CD4-positive, alpha-beta T cell treated with Interleukin-1 beta for 1 hour (primary cell): ENCODE measurements at places on chromosomes 5 and 9.

DNA sequence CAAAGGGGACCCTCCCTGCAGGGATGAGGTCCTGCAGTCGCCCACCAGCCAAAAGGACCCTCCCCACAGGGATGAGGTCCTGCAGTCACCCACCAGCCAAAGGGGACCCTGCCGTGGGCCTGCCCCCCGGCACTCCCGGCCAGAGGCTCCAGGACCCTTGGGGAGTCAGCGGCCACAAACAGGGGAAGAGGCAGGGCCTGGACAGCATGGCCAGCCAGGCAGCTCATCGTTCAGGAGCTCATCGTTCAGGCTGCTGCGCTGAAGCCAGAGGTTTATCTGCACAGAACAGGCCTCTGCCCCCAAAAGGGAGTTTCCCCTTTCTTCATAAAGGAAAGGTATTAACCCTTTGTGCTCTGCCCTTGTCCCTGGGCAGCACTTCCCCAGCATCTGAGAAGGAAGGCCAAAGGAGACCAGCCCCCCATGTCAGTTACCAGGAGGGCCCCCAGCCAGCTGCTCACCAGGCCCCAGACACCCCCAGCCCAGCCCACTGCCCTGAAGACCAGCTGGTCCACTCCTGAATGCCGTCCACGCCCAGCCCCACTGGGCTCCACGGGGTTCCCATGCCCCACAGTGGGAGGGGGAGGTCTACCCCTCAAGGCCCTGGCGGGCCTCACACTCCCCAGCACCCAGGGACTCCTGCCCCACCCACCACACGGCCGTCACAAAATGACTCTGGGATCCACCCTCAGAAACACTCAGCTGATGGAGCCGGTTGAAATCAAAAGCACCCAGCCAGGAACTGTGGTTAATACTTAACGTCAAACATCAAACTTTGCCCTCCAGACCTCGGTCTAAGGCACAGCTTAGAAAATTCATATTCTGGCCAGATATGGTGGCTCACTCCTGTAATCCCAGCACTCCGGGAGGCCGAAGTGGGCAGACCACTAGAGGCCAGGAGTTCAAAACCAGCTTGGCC lies 6.3 kb downstream of the SLC12A7 start:
- DNase-seq: peak; percentile 71

DNA sequence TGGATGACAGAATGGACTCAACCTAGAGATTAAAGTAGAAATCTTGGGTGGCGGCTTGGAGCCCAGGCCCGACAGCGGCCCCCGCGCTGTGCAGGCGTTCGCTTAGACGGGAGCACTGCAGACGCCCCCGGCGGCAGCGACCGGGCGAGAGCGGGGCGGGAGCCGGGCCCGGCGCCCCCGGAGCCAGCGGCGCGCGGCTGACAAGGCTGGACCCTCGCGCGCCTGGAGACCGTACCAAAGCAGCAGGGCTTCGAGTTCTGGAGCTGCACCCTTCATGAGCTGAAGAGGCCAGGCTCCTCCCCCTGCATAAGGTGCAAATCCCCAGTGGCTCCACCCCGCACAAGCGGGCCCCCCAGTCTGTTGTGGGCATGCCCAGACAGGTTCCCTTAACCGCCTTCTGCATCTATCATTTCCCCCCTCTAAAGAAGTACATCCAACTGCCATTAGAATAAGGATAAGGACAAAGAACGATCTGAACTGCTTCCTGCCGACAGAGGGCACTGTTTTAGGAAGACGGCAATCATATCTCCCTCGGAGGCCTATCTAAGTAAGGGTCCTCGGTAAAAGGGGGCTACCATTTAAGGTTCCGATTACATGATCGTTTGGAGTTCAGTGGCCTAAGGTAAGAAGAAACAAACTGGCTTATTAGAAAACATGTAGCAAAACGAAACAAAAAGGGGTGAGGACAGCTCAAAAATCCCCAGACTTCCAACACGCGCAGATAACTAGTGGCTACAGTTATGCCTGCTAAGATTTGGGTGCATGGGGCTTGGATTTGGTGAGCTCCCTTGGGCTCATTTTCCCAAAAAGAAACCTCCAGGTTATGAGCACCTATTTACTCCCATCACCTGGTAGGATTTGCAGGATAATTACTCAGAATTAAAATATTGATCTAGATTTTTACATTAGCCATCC lies 66.3 kb downstream of the RGMB start:
- DNase-seq: peak; percentile 7

DNA sequence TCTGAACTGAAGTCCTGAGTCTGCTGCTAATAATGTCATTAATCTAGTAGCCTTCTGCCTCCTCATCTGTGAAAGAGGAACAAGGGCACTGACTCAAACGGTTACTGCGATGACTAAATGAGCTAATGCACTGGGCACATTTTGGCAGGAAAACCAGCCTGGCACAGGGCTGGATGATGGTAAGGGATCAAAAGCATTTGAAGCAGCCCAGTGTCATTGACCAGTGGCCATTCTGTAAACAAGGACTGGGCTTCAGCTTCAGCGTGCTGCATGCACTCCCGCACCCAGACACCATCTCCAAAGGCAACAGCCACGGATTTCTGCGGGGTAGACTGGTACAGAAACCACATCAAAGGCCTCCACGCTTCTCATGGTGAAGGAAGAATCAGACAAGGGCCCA lies 8.0 kb downstream of the GCNT4 start:
- no peak for DNase-seq

GRCh38 chr5:104513121-104513602 lies 950.6 kb upstream of the NUDT12 start:
- no peak for DNase-seq

GRCh38 chr5:151923866-151924476 lies 680 bp downstream of the GLRA1 start:
- no peak for DNase-seq

- no peak for DNase-seq
Measured at GRCh38 chr5:90833753-90834152, 275.2 kb downstream of the ADGRV1 start.

DNA sequence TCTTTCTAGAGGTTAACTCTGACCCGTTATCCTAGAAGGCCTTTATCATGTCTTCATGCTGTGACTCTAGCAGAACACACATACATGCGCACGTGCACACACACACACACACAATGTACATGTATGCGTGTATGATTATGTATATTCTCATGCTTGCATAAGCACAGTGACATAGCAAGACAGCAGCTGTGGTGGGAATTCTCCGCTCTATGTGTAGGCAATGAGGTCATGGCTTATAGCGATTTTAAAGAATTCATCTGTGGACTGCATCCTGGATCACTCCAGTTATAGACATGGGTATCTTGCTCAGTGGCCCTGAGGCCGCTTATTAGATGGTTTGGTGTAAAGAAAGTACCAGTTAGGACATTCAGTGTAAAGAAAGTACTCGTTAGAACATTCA lies 106.2 kb downstream of the FBXL7 start:
- DNase-seq: no peak

DNA sequence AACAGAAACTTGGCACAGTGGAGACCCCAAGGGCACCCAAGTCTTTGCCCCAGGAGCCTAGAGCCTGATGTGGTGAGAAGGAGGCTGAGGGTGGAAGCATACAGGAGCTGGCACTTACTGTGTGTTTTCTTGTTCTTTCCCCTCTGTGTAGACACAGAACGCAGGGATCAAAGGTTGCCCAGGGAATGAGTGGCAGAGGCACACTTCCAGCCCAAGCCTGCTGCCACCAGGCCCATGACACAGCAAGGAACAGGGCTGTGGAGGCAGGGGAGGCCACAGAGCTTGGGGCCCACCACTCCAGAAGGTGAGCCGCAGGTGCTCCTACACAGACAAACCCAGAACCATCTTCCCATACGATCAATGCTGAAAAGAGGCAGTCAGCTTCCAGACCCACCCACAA lies 73.9 kb upstream of the S1PR3 start:
- no peak for DNase-seq

- no peak for DNase-seq
Measured at GRCh38 chr9:129146441-129146941, 31.6 kb downstream of the IER5L start.

DNA sequence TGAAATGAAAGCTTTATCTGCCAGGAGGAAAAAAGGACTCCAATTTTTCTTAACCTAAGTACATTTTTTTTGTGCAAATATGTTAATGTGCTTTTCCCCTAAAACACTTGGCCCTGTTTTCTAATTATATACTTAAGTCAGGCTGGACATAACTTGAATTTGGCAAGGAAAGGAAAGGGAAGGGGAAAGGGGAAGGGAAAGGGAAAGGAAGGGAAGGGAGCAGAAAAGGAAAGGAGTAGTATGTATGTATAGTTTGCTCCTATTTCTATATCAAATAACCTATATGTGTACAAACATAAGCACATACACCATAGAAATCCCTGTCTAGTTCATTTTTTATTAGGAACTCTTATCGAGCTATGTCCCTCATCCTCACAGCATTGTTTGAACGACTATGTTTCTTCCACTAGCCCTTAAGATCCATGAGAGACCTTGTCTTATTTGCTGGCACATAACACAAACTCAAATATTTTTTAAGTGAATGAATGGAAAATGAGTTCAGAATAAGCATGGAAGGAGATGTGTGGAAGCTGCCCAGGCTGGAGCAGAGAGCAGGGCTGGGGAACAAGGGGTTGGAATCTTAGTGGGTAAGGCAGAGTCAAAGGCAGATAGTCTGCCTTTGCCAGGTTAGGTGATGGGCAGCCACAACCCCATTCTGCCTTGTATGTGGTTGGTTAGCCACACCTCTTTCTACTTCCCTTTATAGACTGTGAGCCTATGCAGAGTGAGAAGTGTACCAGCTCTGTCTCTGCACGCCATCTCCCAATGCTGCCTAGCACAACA lies 70.0 kb downstream of the KLHL3 start:
- peak; percentile 22 for DNase-seq
